ENCODE measurements at places on chromosomes 1 and 21. TPM values are rescaled to one million over a fixed set of nuclear protein-coding genes. Genes with fewer than 3 reads are reported as not detected.

- no peak for DNase-seq
Measured at GRCh38 chr1:87572891-87573290, 244.2 kb downstream of the LMO4 start.

GRCh38 chr1:208174731-208175507 lies 69.3 kb downstream of the PLXNA2 start:
- DNase-seq: no peak

PGLYRP4 gene
- total RNA-seq: not detected

GRCh38 chr1:244010191-244010590 lies 40.9 kb upstream of the ZBTB18 start:
- no peak for DNase-seq

GRCh38 chr1:118023199-118023598 lies 93.7 kb downstream of the WDR3 start:
- no peak for DNase-seq

C4BPA gene
- total RNA-seq: not detected

GRCh38 chr1:85576642-85577418 lies 3.7 kb upstream of the CCN1 start:
- peak; percentile 91 for DNase-seq

DNA sequence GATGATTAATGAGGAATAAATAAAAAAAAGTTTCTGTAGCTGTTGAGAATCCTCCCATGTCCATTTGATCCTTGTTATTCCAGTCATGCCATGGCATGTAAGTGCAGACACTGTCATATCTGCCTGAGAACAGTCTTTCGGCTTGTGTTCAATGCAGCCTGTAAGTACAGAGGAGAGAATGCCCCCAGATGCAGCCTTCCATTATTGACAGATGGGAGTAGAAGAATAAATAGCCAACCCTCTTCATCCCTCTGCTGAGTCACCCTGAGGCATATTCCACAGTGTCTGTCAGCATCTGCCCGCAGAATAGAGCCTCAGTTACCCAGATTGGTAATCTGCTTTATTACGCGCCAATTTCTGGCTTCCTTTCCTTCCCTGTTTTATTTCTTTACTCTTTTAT lies 139.4 kb downstream of the LRRC7 start:
- DNase-seq: no peak

H3-3A gene
- 107 TPM for total RNA-seq

DNA sequence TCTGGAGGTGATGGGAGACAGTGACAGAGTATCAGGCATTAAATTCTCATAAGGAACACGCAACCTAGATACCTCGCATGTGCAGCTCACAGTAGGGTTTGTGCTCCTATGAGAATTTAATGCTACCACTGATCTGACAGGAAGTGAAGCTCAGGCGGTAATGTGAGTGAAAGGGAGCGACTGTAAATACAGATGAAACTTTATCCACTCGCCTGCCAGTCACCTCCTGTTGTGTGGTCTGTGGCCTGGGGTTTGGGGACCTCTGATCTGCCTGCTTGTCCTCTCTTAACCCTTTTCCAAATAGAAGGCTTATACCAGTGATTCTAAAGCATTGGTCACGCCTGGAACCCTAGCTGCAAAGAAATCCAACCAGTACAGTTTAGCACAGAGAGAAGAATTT lies 15.3 kb downstream of the GABPA start:
- no peak for DNase-seq

DNA sequence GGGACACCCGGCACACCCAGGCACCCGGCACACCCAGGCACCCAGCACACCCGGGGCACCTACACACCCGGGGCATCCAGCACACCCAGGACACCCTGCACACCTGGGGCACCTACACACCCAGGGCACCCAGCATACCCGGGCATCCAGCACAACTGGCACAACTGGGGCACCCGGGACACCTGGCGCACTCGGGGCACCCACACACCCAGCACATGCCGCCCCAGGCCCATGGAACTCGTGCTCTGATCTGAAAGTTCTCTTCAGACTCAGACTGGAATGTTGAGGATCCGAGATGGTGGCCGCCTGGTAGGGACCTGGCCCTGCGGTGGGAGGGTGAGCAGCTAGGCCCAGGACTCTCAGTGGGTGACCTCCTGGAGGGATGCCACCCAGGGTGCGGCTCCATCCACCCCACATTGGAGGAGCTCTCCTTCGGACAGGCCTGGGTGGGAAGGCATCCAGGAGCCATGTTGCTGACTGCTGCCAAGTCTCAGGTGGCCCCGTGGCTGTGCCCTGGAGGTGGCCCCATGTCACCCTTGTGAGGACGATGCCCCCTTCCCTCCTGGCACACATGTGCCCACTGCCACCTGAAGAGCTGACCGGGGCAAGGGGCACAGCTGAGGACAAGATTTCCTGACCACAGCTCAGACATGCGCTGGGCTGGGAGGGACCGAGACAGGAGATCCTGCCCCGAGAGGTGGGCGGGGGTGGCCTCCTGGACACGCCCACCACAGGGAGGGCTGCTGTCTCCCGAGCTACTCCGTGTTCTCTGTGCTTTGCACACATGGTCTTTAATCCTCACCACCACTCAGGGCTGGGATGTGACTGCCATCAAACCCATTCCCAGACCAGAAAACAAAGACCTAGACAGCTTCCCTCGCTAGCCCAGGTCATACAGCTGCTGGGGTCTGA lies 37.0 kb downstream of the UBE2G2 start:
- DNase-seq: no peak

DNA sequence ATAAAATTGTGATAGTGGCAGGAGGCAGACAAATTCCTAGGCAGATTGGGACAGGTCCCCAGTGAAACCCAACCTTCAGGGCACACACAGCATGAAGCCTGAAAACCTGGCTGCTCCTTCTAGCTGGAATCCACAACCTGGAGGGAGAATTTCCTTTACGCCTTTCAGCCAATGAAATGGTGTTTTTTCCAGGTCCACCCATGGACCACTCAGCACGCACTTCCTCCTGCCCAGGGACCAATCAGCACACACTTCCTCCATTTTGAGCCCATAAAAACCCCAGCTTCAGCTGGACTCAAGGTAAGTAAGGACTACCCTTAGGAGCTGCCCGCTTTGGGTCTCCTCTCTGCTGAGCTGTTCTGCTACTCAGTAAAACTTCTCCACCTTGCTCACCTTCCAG lies 120.1 kb downstream of the AKT3 start:
- DNase-seq: no peak

SH3D21 gene
- 3.9 TPM for total RNA-seq

GRCh38 chr1:3581296-3582036 lies 29.8 kb downstream of the MEGF6 start:
- DNase-seq: no peak

DNA sequence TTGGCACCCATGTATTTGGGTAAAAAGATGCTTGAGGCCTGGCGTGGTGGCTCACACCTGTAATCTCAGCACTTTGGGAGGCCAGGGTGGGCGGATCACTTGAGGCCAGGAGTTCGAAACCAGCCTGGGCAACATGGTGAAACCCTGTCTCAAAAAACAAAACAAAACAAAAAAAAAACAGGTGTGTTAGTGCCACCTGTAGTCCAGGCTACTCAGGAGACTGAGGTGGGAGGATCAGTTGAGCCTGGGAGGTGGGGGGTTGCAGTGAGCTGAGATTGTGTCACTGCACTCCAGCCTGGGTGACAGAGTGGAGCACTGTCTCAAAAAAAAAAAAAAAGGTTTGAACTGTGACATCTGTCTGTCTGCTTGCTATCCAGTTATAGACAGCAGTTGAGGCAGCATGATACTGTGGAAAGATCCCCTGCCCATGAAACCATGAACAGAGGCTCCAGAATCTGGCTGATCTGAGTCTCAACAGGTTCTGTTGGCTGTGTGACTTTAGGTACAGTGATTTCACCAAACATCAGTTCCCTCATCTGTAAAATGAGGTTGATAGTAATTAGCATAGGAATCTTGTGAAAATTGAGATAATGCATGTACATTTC lies 5.7 kb downstream of the DYRK1A start:
- no peak for DNase-seq

DNA sequence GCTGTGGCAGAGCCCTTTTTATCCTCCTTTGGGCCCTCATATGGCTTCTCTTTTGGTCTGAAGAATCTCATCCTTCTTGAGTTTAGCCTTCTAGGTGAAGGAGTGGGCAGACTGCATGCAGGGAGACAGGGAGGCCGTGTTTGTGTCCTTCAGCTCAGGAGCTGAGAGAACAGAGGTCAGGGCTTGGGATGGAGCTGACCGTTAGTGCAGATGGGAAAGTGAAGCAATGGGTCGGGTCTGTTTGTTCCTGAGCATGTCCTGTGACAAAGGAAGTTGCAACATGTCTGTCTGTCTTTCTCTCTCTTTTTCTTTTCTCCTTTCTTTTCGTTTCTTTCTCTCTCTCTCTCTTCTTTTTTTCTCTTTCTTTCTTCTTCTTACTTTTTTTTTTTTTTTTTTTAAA lies 14.9 kb downstream of the MAPKAPK2 start:
- peak; percentile 92 for DNase-seq

- peak; percentile 15 for DNase-seq
Measured at GRCh38 chr1:87473203-87473661, 144.6 kb downstream of the LMO4 start.

- no peak for DNase-seq
Measured at GRCh38 chr1:34618381-34618780, 136.5 kb upstream of the GJB5 start.

TNFRSF4 gene
- total RNA-seq: 0.43 TPM

GRCh38 chr1:111592389-111593361 lies 26.9 kb upstream of the RAP1A start:
- DNase-seq: peak; percentile 65

All from fibroblast of villous mesenchyme (primary cell).